Stimulated activated CD4-positive, alpha-beta T cell treated with anti-CD3 and anti-CD28 coated beads, Interleukin-12 subunit alpha, Interleukin-12 subunit beta, amount 100 ng/mL, for 48 hours (primary cell): ENCODE measurements at places on chromosomes 6 and 20.

GRCh38 chr6:155040901-155041650 is 46.0 kb downstream of the TIAM2 start:
- DNase-seq = no peak

DNA sequence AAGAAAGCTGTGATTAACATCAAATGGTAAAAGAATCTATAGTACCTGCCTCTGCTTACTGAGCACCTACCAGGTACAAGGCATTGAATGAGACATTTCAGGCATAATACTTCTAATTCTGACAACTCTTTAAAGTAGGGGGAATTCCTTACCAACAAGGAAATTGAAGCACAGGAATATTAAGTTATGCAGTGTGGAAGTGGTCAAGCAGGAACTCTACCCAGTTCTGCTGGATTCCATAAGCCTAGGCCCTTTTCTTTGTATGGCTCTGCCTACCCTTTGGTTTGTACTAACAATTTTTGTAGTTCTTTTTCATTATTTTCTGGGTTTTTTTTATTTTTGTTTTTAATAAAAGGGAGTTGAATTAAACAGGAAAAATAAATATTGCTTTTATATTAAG is 114.5 kb downstream of the MAP3K5 start:
- DNase-seq = no peak

DNA sequence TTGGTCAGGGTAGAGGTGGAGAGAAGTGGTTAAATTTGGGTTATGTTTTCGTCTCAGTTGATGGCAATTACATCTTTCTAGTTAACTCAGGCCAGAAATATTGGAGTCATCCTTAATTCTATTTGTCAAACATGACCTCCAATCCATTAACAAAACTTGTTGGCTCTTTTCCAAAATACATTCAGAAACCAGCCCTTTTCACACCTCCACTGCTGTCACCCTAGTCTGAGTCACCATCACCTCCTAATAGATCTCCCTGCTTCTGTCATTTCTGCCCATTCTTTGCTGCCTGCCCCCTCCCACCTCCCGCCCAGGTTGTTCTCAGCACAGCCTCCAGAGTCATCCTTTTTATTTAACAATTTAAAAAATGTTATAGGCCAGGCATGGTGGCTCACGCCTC is 3.0 kb upstream of the ABCF1 start:
- peak; percentile 47 for DNase-seq

DNA sequence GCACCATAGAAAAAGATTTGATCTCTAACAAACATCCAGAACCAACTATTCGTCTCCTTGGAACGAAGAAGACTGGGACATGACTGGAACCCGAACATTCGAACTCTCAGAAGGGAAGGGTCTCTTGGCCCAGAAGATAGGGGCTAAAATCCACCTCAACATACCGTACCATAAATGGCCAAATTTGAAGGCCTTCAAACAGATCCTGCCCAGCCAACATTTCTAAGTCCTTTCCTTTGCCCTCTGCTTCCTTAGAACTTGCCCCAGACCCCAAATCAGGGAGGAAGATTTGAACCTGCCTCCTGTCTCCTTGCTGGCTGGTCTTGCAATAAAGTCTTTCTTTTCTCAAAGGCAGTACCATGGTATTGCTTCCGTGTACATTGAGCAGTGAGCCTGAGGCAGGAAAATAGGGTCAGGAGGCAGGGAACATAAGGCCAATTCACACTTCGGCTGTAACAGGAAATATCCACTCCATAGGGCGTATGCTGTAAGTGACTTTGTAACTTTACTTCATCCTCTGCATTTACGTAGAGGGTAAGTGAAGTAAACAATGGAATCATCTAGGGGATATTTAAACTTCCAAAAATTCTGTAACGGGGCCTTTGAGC is 1.8 kb upstream of the PXDC1 start:
- DNase-seq = no peak

DNA sequence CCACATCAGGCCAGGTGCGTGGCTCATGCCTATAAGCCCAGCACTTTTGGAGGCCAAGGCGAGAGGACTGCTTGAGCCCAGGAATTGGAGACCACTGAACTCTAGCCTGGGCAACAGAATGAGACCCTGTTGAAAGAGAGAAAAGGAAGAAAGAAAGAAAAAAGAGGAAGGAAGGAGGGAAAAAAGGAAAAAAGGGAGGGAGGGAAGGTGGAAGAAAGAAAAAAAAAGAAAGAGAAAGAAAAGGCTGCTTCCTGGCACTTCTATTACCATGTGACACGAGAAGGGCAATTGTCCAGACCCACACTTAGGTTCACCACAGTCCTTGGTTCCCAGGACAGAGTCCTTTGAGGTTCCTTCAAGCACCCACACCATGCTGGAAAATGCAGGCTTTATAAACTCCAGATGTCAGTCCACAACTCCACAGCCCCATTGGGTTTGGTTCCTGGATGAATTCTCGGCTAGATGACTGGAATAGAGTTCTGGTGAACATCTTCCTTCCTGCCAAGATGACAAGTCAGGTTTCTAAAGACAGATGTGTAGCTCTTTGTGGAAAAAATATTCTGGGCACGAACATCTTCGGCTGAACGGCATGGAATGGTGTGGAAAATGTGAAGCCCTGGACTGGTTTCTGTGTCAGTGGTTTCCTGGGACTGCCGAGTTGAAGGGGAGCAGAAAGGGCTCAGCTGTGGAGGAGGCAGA is 32.5 kb downstream of the NT5E start:
- DNase-seq = no peak

GRCh38 chr6:70622461-70622860 is 45.2 kb upstream of the SMAP1 start:
- DNase-seq = no peak

DNA sequence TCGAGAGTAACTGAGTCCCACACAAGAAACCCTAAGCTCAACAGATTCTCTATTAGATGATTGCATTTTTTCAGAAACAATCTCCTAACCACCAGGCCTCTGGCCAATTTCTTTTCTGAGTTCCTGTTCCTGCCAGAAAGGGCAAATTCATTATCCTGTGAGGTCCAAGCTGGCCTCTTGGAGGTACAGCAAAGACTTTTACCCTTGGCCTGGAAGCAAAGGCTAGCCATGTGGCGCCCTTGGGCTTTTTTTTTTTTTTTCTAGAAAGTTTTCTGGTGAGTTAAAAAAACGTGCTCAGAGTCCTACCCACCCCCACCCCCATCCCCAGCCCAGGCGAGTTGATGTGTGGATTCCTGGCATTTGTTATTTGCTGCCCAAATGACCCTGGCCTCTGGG is 59.0 kb upstream of the EEF1A1 start:
- DNase-seq = no peak

- DNase-seq = peak; percentile 50
Measured at GRCh38 chr6:135128268-135128914, 52.7 kb upstream of the MYB start.

GRCh38 chr6:158047127-158047518 is 65.5 kb downstream of the SYNJ2 start:
- DNase-seq = peak; percentile 62

- DNase-seq = no peak
Measured at GRCh38 chr6:12010635-12011275, 1.4 kb upstream of the HIVEP1 start.

GRCh38 chr6:30074331-30075093 is 1.1 kb downstream of the RNF39 start:
- no peak for DNase-seq

GRCh38 chr6:20812776-20813175 is 278.5 kb downstream of the CDKAL1 start:
- no peak for DNase-seq

DNA sequence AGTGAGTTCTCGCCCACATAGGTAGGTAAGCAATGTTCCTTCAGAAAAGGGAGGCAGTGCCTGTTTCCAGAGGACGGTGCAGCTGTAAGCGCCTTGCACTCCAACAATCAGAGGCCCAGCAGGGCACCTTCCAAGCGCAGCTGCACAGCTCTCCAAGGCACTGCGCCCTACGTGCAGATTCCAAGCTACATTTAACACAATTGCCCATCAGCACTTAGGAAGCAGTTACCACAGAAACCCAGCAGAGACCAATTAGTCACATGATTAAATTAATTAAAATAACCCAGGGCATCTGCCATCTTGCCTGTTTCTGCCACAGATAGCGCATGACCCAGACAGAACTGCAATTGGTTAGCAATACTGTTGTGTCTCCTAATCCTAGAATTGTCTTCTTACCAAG is 65.5 kb downstream of the SOBP start:
- no peak for DNase-seq

DNA sequence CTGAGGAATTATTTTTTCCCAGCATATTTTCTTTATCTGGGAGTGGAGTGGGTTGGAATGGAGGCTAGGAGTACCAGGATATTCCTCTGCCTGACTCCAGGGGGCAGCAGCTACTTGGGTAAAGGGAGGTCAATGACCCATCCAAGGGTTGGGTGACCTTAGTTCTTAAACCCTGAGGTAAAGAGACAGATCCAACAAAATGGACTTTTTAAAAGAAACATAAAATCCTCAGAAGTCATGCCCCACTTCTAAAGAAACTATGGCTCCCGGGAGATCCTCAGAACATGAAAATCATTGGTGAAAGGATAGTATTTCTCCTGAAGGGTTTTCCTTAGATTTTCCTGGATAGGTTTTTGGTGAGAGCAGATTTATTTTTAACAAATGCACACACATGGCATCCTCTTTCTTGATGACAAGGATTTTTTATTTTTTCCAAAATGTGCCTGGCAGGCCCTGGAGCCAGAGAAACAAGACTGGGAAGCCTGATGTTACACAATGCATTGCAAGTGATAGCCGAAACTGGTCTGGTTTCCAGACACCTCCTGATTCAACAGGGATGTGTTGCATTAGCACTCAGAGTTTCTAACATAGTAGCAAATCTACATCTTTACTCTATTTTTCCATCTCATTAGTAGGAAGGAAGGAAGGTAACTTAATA is 240.9 kb upstream of the BTBD3 start:
- DNase-seq = peak; percentile 11

GRCh38 chr6:53500095-53500494 is 44.8 kb downstream of the GCLC start:
- no peak for DNase-seq

GRCh38 chr6:89970072-89970471 is 75.8 kb downstream of the GJA10 start:
- DNase-seq = no peak

DNA sequence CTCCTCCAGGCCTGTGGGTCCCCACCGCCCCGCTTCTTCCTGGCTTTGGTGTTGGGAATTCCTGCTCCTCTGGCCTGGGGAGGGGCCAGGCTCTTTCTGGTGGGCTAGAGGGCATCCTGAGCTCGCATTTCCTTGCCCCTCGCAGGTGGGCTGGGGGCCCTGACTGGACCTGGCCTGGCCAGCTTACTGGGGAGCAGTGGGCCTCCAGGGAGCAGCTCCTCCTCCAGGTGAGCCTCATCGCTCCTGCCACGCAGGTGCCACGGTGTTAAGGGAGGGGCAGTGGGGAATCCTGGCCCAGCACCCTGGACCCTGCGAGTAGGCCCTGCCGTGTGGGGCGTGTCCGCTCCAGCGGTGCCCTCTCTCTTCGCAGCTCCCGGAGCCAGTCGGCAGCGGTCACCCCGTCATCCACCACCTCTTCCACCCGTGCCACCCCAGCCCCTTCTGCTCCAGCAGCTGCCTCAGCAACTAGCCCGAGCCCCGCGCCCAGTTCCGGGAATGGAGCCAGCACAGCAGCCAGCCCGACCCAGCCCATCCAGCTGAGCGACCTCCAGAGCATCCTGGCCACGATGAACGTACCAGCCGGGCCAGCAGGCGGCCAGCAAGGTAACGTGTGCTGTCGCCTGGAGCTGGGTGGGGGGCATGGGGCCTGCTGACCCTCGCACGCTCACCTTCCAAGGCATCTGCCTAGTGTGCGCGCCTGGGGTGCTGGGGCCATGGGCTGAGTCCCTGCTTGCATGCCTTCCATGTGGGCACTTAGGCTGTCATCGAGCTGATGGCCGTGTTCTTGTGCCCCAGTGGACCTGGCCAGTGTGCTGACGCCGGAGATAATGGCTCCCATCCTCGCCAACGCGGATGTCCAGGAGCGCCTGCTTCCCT is 4.7 kb downstream of the ADRM1 start:
- no peak for DNase-seq

- no peak for DNase-seq
Measured at GRCh38 chr6:43613721-43614395, 15.2 kb downstream of the GTPBP2 start.

DNA sequence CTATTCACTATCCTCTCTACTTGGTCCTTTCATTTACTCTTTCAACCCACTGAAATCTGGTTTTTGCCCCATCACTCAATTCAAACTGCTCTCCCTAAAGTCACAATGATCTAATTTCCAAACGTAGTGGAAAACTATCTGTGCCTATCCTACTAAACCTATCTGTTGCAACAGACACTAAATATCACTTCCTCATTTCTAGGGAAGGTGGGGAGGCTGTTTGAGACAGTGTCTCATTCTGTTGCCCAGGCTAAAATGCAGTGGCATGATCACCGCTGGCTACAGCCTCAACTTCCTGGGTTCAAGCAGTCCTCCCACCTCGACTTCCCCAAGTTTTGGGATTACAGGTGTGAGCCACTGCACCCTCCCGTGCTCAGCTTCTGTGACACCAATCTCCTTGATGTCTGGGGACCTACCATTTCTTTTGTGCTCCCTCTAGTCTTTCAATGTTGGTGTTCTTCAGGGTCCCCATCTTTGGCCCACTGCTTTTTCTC is 8.8 kb downstream of the RANBP9 start:
- DNase-seq = no peak

DNA sequence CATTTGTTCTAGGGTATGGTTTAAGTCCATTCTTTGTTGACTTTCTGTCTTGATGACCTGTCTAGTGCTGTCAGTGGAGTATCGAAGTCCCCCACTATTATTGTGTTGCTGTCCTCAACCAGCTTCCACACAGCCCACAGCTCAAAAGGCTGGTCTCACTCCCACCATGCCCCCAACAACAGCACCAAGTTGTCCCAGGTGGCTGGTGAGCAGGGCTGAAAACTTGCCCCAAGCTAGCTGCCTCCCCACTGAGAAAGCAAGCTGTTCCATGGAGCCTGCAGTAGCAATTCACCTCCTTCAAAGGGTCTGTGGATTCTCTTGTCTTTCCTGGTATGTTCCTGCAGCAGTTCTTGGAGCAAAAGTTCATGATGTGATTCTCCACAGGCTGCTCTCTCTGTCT is 221.0 kb downstream of the SYNDIG1 start:
- no peak for DNase-seq

DNA sequence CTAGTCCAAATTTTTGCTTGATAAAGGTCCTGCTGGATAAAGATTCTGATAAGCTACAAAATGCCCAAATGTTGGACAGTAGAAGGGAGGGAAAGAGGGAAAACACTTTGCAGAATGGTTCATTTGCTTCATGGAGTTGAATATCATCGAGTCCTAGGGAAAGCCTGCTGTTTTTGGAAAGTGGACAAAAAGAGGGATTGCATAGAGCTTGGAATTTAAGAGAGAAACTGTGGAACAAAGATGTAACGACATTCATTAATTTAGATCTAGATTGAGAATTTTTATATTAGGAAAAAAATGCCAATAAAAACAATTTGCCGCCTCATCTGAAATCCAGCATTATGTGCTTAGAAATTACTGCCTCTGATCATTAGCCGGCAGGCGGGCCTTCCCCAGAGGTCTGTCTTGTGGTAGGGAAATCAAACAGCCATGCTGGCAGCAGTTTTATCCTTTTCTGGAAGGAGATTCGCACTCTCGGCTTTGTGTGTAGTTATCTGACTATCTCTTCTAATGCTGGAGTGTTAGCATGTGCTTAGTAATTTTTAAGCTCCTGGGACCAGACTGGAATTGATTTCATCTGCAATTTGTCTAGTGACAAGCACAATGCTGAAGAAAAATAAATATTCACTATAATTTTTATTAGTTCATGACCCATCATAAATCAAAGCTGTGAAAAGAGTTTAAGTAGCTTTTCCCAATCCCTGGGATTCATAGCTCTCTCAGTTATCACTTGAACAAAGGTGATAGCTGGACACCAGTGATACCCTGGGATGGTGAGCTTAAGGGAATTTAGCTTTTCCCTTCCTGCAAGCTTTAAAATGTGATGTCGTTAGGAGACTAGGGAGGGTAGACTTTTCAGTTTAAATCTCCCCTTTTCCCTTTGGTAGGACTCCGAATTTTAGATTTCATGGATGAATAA is 329.5 kb downstream of the PRL start:
- DNase-seq = no peak
